GM20000 (cell line): ENCODE measurements at places on chromosomes 5 and 9.

DNA sequence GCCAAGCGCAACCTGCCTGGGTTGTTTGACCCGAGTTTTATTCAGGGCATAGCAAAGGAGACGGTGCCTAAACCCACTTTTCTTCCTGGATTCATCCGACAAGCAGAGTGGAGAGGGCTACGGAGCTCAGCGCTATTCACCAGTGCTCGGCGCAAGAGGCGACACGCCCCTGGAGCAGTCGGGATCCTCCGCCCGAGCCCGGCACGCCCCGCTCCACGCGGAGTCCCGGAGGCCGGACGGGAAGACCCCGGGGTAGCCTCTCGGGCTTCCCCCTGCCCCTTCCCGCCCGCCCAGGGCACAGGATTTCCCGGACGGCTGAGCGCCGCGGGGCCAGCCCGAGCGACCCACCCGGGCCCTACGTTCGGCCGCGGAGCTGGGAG is 427 bp downstream of the SERINC5 start:
- DNase-seq: no peak

GRCh38 chr5:65050826-65051498 is 282.2 kb downstream of the CWC27 start:
- DNase-seq: no peak

- DNase-seq: no peak
Measured at GRCh38 chr5:135319928-135320606, 79.0 kb downstream of the MACROH2A1 start.

DNA sequence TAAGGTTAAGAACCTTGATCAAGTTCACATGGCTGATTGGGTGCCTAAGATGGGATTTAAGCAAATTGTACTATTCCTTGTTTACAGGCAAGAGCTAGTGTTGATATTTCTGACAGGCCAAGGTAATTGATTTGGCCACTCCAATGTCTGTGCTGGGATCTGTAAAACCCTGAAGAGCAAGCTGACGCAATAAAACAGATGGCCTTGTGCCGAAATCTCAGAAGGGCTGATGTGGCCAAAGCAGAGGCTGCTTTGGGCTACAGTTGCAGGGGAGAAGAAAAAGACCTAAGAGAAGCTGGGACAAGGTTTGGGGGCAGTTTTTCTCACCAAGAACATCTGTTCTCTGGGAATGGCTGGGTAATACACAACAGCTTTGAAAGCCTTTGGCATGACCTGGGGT is 463.2 kb upstream of the ZNF608 start:
- DNase-seq: no peak

DNA sequence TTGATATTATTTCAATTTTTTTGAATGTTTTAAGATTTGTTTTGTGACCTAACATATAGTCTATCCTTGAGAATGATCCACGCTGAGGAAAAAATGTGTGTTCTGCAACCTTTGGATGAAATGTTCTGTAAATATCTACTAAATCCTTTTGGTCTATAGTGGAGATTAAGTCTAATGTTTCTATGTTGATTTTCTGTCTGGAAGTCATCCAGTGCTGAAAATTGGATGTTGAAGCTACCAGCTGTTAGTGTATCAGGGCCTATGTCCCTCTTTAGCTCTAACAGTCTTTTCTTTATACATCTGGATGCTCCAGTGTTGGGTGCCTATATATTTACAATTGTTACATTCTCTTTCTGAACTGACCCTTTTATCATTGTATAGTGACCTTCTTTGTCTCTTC is 422.3 kb downstream of the TMEM232 start:
- DNase-seq: no peak

- DNase-seq: no peak
Measured at GRCh38 chr9:105858006-105858690, 163.8 kb downstream of the TMEM38B start.

- DNase-seq: no peak
Measured at GRCh38 chr9:72898360-72898759, 54.5 kb downstream of the ALDH1A1 start.
